ENCODE measurements at places on chromosomes 16 and 17.

DNA sequence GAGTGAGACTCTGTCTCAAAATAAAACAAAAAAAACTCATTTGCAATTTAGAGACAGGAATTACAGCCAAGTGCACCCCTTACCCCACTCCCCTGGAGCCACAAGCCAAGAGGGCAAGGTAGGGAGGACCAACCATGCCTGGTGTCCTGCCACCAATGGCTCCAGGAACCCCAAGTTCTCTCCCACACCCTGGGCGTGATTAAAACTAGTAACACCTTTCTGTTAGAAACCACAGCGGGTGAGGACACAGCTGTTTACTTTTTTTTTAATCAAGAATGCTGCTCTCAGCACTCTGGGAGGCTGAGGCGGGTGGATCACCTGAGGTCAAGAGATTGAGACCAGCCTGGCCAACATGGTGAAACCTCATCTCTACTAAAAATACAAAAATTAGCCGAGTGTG is 38.1 kb downstream of the ANKRD11 start:
- DNase-seq = no peak

DNA sequence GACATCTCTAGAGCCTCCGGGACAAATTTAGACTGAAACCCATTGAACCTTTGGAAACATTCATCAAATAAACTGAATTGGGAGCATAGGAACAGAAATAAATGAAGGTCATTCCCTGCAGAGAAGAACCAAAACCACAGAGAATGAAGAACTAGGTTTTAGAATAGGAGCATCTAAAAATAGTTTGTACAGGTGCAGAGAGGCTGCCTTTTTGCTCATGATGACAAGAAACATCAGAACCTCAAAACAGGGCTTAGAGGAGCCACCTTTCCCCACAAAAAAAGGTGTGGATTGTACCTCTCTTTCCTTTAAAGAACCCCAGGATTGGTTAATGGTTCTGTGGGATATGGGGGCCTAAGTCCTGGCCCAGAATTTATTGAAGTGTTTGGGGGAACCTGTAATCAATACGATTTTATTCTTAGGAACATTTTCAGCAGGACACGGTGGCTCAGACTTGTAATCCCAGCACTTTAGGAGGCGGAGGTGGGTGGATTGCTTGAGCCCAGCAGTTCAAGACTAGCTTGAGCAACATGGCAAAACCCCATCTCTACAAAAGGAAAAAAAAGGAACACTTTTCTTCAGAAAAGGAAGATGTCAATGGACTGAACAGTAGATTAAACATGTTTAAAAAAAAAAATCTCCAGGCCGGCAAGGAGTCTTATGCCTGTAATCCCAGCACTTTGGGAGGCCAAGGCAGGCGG is 37.7 kb upstream of the SLC47A1 start:
- DNase-seq = no peak

GRCh38 chr16:68117884-68118283 is 32.7 kb downstream of the NFATC3 start:
- no peak for DNase-seq

DNA sequence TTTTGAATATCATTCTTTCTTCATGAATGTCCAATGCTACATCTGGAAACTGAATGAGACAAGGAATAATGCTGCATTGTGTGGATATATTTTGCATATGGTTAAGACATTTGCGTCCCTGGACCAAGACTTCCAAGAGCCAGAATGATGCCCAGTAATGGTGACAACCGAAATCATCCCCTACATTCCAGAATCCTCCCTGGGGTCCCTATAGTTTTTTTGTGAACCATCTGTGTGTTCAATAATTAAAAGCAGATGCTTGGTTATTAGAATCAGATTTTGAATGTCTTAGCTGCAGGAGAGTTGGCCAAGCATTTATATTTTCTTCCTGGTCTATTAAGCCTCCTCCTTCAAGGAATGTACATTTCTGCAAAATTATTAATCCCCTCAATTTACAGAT is 426.7 kb upstream of the CDH8 start:
- no peak for DNase-seq

GRCh38 chr17:6831661-6832263 is at the start of gene TEKT1:
Gene TEKT1, minus strand, starts transcription at chr17:6831729. Its CDS starts 1,353 bp downstream, at chr17:6830376.
- peak; percentile 44 for DNase-seq

DNA sequence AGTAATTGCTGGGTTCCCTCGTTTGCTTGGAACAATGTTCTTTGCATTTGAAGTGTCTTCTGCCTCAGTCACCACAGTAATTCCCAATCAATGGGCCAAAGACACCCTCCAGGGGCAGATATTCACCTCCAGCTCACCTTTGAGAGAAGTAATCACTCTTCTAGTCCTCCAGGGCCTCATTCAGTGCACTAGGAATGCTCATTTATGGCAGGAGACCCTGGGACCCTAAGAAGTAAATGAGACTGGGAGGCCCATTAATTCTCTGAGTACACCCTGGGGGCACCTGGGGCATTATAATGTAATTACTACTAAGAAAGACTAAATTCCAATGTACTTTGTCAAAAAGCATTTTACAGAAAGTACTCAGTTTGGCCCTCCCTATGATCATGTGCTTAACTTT is 158.2 kb upstream of the XYLT1 start:
- no peak for DNase-seq

DNA sequence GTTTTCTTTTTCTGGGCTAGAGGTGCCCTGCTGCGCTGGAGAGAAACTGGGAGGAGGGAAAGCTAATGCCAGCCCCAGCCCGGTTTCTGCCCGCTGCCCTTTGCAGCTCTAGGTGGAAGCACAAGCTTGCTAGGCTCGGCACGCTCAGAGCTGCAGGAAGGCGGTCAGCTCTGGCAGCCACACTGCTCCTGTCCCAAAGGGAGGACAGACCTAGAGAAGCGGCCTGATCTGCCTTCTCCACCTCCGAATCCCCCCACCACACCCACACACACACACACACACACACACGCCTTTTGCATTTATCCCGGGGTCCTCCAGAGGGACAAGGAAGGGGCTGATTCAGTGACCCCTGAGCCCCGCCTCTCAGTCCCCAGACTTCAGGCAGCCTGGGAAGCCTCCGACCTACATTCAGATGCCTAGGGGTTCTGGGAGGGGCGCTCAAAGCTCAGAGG is 418.1 kb downstream of the SOX9 start:
- DNase-seq = no peak

DNA sequence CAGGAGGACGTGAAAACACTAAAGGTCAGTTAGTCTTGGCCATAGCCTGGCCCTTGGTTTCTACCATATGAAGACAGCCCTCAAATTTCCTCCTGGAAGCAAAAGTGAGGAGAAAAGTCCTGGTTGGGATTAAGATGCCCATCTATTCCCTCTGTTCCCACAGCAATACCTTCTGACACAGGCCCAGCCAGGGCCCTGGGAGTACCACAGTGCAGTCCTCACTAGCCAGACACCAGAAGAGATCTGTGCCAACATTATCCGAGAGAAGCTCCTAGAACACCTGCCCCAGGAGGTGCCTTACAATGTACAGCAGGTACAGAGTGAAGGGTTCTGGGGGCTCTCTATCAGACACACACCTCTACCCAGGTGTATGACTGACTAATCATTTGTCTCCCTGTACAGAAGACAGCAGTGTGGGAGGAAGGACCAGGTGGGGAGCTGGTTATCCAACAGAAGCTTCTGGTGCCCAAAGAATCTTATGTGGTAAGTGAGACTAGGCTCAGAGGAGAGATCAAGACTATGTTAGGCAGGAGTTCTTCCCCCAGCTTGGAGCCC is 4.1 kb downstream of the ERAL1 start:
- no peak for DNase-seq

DNA sequence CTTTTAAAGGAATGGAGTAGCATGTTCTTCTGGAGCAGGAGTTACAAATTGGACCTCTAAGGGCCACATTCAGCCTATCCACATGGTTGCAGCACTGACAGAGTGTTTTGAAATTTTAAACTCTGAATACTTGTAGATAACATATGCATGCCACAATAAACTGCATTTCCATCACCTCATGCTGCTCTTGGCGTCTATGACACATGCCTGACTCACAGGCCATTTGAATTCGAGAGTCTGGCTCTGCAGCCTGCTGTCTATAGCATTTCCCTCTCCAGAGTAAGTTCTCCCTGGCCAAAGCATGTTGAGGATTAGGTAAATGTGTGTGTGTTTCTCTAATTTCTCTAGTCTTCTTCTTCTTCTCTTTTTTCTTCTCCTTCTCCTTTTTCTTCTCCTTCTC is 28.7 kb upstream of the MYOCD start:
- no peak for DNase-seq

DNA sequence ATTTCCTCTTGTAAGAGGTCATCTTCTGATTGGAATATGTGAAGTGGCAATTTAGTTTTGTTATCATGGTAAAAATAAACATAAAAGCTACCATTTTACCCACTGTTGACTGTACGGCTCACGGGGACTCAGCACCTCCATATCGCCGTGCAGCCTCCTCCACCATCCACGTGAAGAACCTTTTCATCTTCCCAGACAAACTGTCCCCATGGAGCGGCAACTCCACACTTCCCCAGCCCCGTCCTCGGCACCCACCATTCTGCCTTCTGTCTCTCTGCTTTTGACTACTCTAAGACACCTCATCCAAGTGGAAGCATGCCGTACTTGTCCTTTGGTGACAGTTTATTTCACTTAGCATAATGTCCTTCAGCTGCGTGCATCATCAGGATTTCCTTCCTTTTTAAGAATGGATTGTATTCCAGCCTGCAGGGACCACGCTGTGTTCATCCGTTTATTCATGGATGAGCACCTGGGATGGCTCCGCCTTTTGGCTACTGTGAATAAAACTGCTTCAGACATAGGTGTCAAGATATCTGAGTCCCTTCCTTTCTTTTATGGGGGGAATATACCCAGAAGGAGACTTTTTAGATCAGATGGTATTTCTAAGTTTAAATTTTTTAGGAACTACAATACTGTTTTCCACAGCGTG is 14.3 kb downstream of the FBXO31 start:
- DNase-seq = no peak

DNA sequence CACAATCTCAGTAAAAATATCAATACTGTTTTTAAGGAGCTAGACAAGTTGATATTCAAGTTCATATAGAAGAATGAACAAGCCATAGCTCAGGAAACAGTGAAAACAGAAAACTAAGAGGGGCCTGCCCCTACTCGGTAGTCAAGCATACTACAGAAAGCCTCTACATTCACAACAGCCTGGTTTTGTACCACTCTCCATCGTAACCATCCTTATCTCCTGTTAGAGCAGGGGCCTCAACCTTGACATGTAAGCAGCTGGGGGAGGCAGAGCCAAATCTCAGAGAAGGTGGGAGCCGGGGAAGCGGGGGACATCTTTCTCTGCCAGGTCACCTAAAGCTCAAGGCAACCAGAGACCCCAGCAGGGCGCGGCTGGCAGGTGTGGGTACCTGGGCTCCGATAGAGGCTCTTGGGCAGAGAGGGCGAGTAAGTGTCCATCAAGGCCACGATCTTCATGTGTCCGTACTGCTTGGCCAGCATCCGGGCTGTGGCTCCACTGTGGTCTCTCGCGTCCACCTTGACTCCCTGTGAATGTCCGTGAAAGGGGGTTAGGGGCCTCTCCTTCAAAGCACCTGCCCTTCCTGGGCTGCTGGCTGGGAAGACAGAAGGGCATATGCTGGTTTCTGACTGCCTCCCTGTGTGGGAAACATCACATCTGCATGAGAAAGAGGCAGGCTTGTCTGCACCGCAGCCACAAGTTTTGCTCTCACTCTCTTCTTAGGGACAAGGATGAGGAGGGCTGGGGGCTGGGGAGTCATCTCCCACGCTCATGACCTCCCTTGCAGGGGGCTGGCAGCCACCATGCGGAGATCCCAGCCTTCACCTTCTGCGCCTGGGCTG is 20.2 kb downstream of the ANKS3 start:
- DNase-seq = no peak

DNA sequence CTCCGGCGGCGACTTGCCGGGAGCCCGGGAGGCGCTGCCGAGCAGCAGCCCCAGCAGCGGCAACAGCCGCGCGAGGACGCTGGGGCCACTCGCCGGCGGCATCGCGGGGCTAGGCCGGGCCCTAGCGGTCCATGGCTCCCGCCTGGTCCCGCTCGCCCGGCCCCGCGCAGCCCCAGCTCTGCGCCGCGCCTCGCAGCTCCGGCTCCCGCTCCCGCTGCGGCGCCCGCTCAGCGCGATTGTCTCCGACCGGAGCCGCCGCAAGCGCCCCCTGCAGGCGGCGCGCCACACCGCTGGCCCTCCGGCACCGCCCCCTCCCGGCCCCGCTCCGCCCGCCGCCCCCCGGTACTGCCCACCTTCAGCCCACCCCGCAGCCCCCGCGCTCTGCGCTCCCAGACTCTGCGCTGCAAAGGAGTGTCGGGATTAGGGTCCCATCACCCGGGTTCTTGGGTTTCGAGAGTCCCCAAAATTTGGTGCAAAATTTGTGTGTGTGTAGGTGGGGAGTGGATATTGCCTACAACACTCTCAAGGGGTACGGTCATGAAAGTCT is at the start of gene FAM171A2:
Gene FAM171A2 (minus strand): TSS at position 241 of the 547 bp plus-strand sequence. CDS start 139 bp downstream, at position 102.
- DNase-seq = no peak

- no peak for DNase-seq
Measured at GRCh38 chr16:75065149-75065505, 51.5 kb downstream of the LDHD start.

- no peak for DNase-seq
Measured at GRCh38 chr16:14020141-14020540, 51.0 kb upstream of the MRTFB start.

DNA sequence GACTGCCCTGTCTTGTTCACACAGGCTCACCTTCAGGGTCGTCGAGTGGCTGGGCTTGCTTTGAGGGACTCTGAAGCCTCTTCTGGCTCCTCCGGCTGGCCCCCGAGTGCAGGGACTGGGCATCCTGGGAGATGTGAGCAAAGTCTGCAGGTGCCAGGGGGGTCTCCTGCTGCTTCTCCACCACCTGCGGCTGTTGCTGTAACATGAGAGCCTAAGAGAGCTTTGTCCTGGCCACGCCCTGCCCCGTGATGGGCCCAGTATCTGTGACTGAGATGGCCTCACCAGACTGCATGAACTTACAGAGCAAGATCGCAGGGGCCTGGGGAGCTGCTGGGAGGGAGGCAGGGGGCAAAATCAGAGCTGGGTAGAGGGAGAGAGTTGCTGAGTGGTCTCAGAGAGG is 12.5 kb downstream of the ERN2 start:
- DNase-seq = no peak

- no peak for DNase-seq
Measured at GRCh38 chr16:3157229-3158025, 22.6 kb downstream of the ZNF213 start.

GRCh38 chr16:82623241-82623640 is 3.5 kb upstream of the CDH13 start:
- no peak for DNase-seq
